ENCODE measurements at places on chromosomes 1 and 21.

- no peak for DNase-seq
These were observed 15.8 kb upstream of the BACE2 start for GRCh38 chr21:41152147-41152546.

GRCh38 chr1:69221524-69221923 lies 346.2 kb upstream of the LRRC7 start:
- no peak for DNase-seq

GRCh38 chr21:44940116-44940631 lies 345 bp downstream of the SLX9 start:
- no peak for DNase-seq

GRCh38 chr1:14598007-14598497 lies 433 bp upstream of the KAZN start:
- DNase-seq: no peak

- DNase-seq: no peak
These were observed 68.0 kb downstream of the PLPP3 start for GRCh38 chr1:56511364-56511763.

DNA sequence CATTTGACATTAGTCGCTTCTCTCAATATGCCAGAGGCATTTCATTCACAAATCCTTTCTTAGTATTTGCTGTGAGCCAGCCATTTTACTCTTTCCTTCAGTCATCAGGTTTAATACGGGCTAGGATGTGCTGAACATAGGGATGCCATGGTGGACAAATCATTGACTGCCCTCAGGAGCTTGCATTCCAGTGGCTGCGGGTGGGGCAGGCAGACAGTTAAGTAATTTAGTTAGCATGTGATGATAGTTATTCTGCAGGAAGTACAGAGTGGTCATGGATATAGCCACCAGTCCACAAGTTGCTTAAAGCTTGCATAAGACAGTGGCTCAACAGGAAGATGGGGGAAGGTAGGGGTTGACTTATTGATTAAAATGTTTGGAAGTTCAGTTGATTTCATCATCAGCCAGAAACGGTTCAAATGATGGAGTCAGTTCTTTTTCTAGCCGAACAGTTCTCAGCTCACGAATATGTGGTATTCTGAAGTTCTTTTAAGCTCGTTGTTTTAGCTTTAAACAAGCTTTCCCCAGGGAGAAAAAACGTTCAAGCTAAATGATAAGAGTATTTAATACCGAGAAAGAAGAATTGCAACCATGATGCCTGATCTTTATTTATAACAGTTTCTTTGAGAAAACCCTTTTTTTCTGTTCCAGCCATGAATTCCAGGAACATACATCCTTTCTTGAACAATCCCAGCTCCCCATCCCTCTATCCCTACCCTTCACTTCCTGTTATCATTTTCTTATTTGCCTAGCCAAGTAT lies 1.4 kb downstream of the SLC22A15 start:
- no peak for DNase-seq

- no peak for DNase-seq
These were observed 6.2 kb upstream of the KIF1B start for GRCh38 chr1:10204003-10204642.

GRCh38 chr1:53517821-53518352 lies 58.7 kb downstream of the DMRTB1 start:
- DNase-seq: no peak

DNA sequence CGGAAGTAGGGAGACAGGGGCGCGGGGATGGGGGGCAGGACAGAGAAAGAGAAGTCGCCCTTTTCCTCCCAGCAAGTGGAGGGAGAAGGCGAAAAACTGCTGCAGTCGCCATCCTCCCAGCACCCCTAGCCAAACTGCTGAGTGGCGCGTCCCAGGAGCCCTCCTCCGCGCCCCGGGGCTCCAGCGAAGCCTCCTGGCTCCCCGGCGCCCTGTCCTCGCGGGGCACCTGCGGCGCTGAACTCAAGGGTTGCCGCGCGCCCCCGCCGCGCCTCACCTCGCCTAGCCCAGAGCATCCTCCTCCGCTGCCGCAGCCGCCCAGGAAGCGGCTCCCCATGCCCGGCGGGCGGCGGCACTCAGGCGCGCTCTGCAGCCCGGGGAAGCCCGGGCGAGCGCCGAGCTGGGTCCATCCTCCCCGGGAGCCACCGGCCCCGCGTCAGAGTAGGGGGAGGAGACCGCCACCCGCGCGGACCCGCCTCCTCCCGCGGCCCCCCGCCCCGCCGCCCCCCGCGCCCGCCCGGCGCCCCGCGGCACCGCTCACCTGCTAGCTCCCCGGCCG lies at the start of gene DAB1:
TSS of gene DAB1 (minus strand) at position 405 of the 556 bp plus-strand sequence. CDS start 133,030 bp downstream, outside the sequence.
- DNase-seq: no peak

DNA sequence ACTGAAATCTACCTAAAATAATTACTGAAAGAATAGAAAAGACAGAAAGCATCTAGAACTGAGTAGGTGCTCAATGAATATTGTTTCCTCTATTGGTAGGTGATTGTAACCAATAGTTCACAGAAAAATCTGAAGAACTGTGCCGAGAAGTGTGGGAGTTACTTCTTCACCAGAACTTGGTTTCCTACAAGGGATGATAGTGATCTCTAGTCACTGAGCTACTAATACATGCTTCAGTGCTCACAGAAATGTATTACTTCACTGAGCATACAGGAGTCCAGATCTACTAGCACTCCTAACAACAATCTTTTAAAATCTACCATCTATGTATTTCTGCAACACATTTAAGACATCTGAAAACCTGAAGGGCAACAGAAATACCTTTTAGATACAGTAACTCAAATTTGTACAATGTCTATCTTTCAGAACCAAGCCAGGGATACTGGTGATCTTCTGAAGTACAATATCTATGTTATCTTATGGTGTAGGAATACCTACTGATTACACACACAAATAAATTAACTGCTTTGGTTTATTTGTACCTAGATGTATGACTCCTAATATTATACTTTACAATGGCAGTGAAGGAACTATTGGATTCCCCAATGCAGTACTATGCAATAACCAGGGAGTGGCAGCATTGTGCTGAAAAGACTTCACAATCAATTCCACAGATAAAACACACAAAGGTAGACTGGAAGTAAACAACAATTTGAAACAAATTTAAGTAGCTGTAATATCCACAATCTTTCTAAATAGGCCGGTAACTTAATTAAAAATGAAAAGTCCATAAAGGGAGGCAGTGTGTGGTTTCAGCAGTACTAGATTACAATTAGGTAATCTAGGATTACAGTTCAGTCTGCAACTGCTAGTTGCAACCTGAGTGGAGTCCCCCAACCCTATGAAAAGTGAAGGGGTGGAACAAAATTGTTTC lies 243.0 kb downstream of the SLC45A1 start:
- no peak for DNase-seq

DNA sequence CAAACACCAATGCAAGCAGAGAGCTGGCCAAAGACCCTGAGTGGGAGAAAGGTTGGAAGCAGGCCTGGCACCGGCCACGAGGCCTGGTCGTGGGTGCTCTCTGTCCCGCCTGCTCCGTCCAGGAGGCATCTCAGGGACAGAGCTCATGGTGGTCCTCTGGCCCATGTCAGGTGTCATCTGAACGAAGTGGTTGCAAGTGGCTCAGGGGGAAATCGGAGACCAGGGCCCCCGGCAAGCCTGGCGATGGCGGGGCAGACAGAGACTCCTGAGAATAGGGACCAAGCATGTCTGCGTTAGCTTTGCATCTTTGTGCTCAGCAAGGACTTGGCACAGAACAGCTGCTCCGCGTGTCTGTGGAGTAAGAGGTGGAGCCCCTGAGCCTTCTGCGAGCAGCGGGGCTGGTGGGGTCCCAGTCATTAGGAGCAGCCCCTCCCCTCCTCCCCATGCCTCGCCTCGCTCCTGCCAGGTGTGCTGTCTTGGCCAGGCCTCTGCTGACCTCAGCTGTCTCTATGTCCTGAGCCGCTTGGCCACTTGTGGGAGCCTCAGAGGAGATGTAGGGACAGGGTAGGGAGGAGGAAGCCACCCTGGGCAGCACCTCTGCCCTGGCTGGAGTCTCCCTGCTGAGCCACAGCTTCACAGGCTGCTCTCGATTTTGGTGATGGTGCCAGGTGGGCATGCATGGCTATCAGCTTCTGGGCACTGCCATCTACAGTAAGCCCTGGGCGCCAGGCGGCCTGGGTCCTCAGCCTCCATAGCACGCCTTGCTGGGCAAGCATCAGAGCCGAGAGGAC lies 362.9 kb upstream of the VAMP3 start:
- DNase-seq: no peak

- DNase-seq: peak; percentile 68
These were observed 4.7 kb upstream of the ECE1 start for GRCh38 chr1:21295002-21295401.

DNA sequence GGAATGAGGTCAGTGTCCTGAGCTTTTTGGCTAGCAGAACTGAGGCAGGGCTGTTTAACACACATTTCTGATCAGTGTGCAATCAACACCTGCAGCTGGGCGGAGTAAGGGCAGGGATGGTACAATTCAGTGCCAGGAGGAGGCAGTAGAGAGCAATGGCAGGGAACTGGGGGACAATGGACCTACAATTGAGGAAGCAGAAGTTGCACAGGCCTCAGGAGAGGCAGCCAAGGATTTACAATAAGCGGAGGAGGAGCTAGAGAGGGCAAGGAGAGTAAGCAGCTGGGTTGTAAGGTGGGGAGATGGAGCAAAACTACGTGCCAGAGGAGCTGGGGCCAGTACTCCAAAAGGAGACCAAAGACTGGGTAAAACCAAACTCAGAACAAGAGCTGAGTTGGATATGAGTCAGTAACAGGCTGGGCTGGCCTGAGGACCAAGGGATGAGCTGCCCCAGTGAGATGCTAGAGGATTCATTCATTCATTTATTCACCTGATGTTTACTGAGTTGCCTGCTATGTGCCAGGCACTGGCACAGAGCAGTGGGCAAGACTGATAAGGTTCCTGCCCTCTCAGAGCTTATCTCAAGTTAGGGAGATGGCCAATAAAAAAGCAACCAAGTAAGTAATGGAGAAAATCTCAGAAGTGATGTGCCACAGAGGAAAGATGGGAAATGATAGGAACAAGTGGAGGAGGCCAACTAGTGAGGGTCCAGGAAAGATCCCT lies 10.4 kb upstream of the GALE start:
- DNase-seq: peak; percentile 48

GRCh38 chr1:155970531-155971167 lies 7.7 kb downstream of the ARHGEF2 start:
- peak; percentile 48 for DNase-seq

DNA sequence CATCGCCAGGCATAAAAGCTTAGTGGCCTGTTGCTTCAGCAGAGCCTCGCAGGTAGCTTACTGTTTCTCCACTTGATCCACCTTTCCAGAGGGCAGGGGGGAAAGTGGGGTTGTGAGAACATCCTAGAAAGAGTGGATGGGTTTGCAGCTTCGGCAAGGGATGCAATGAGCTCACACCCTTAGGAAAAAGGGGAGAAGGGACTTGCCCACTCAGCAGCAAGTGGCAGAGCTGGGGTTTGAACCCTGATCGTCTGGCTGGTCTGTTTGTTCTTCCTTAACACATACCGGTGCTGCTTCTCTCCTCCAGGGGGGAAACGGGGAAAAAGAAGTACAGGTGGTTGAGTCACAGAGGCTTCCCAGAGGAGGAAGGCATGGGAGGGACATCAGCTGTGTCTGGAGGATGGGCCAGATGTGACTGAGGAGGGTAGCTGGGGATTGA lies 1.0 kb downstream of the TMEM201 start:
- DNase-seq: no peak
